ENCODE measurements at places on chromosomes 2 and 18.

GRCh38 chr2:199819746-199820145, 31.2 kb downstream of the FTCDNL1 start:
- DNase-seq, result no peak

DNA sequence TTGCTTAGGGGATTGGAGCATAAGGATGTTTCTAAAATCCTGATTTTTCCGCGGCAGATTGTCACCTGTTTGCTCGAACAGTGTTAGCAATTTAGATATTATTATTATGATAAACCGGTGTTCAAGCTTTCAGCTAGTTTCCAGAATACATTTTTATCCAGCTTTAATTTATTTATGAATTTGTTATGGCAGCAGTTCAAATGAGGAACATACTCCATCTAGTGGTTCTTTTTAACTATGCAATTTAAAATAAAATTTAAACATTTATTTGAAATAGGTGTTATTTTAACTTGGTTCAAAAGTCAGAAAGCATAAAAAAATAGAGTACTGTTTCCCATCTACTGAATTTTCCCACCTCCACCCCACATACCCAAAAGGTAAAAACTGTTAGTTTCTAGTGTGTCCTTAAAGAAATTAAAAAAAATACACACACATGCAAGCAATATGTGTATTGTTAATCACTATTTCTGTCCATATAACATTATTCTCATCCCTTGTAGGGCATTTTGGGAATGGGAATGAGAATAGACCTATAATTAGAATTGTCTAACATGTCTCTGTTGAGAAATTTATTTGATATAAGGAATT, 23.2 kb downstream of the ACOXL start:
- DNase-seq, result no peak

DNA sequence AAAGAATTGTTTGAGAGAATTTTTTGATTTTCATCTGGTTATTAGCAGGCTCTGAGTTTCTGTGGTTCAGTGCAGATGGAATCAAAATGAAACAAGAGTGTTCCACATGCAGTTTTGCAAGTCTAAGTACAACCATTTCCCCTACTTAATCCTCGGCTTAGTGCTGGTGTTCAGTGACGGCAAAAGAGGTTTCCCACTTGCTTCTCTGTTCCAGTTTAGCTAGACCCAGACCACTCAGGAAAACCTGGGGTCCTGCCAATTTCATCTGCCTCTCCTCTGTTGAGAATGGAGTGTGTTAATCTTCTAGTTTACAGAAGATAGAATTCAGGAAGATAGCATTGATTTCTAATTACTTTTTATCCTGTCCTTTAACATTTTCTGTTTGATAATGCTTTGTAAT, 996.2 kb upstream of the FANCL start:
- no peak for DNase-seq

GRCh38 chr18:70454704-70455322, 166.0 kb downstream of the SOCS6 start:
- DNase-seq, result no peak

DNA sequence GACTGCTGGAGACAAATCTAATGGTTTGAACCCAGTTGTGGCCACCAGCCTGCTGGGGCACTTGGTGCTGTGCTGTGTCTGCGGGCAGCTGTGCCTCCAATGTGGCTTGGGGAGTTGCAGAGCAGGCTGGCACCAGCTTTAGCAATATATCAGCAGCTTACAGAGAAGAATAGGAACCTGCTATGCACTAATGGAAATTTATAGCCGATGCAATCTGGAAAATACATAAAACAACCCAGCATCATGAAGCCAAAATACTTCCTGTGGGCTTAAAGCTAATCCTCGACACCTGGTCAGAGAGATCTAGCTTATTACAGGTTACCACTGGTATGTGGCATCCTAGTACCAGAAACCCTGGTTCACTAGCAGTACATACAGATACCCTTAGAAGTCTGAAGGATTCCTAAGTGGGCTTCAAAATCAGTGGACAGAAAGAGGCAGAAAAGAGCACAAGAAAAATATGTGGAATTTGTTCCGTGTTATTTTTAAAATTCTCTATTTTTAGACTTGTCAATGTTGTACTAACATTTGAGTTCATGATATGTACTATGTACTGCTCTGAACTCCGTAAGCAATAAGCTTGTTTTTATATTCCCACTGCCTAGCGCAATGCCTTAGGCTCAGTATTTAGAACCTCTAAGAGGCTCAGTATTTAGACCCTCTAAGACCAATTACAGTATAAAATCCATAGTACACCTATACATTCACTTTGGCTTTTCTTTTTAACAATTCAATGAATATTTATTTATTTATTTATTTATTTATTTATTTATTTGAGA, 194.7 kb downstream of the UXS1 start:
- DNase-seq, result no peak

GRCh38 chr2:59920961-59921360, 632.5 kb downstream of the BCL11A start:
- DNase-seq, result no peak

- no peak for DNase-seq
These were observed 31.3 kb upstream of the DNAH7 start for GRCh38 chr2:196099916-196100315.

GRCh38 chr2:131034122-131035051, 58.9 kb downstream of the FAM168B start:
- no peak for DNase-seq

- peak; percentile 77 for DNase-seq
These were observed 928 bp upstream of the FOSL2 start for GRCh38 chr2:28391564-28392296.

GRCh38 chr2:164568317-164568716, 53.0 kb downstream of the GRB14 start:
- no peak for DNase-seq

- no peak for DNase-seq
These were observed 272.6 kb upstream of the HS6ST1 start for GRCh38 chr2:128591022-128591860.

GRCh38 chr2:152962446-152962845, 244.0 kb downstream of the ARL6IP6 start:
- DNase-seq, result no peak

DNA sequence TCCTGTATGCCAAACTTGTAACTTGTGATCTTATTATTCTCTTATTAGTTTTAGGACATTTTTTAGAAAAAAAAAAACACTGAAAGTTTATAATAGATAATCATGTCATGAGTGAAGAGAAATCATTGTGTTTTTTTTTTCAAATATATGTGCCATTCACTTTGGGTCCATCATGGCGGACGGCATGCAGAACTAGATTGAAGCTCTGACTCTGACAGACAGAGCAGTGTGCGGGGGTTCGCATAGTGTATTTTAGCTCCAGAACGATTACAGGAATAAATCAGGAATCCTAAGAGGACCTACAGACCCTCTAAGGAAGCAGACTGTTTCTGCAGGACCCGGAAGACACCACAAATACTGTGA, 484.4 kb upstream of the REG3G start:
- no peak for DNase-seq

GRCh38 chr2:225104321-225104720, 62.1 kb upstream of the DOCK10 start:
- DNase-seq, result no peak

GRCh38 chr18:45423659-45424058, 191.6 kb upstream of the SLC14A2 start:
- DNase-seq, result no peak

GRCh38 chr2:79511320-79511951, 1.4 kb upstream of the CTNNA2 start:
- no peak for DNase-seq
